ENCODE measurements at places on chromosomes 4 and X.

- no peak for DNase-seq
Measured at GRCh38 chr4:62717154-62717553, 1517.0 kb downstream of the ADGRL3 start.

- no peak for DNase-seq
Measured at GRCh38 chr4:17713779-17714178, 67.6 kb downstream of the FAM184B start.

GRCh38 chr4:47367761-47368160 lies 95.7 kb downstream of the COMMD8 start:
- no peak for DNase-seq

DNA sequence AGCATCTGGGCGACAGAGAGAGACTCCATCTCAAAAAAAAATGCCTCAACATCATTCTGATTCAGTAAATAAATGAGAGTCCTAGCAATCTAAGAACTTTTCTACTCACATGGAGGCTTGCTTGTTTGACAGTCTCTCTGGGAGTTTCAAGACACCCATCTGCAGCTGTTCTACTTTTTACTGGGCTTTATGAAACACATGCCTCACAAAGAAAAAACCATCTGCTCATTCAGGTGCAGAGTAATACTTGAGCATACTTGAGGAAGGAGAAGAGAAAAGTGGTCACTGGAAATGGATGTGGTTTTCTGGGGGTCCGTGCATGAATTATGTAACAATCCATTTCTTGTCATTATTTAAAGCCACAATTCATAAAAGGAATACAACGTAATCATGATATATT lies 87.1 kb upstream of the DDX53 start:
- no peak for DNase-seq

- no peak for DNase-seq
Measured at GRCh38 chr4:120850018-120850599, 72.4 kb downstream of the PRDM5 start.

DNA sequence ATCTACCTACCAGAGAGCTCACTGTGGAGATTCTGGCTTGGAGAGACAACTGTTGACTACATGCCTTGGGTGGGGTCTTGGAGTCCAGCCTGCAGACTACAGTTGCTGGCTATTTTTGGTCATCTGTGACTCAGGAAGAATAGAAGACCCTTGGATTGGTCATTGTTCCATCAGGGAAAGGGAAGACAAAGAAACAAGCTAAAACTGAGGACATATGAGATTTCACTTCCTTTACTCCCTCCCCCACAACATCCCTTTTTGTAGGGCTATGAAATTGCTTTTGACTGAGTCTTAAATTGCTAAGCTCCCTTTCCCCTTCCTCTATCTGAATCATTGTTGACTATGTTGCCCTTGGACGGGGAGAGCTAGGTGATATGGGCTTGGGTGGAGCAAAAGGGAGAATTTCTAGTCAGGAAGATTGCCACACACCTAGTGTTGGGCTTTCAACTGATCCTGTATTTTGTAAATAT lies 11.7 kb downstream of the MSN start:
- peak; percentile 93 for DNase-seq

DNA sequence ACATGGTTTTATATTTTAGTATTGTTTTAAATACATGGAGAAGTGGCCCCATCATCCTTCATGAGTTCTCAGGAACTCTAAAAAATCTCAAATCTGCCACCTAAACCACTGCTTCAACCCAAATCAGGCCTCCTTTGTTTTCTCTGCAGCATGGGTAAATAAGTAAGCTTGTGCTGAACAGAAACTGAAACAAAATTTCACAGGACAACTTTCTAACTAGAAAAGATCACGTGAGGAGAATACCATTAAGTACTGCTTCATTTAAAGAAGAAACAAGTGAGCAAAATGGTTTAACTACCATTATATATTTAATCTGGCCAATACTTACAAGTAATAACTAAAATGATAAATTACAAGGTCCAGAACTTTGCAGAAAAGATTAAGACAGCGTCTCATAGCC lies 2.5 kb downstream of the ARAP2 start:
- DNase-seq: peak; percentile 18

DNA sequence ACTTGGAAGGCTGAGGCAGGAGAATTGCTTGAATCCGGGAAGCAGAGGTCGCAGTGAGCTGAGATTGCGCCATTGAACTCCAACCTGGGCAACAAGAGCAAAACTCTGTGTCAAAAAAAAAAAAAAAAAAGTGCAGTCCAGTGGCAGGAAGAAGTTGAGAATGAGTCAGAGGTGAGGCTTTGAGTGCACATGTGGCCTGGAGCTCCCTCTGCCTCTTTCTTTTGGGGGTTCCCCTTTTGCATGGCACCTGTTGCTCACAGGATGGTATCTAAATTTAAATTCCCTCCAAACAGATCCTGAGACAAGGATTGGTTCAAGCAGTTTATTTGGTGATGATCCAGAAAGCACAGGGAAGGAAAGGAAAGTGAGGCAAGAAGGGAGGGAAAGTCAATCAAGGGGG lies 151.4 kb upstream of the STX18 start:
- peak; percentile 28 for DNase-seq

DNA sequence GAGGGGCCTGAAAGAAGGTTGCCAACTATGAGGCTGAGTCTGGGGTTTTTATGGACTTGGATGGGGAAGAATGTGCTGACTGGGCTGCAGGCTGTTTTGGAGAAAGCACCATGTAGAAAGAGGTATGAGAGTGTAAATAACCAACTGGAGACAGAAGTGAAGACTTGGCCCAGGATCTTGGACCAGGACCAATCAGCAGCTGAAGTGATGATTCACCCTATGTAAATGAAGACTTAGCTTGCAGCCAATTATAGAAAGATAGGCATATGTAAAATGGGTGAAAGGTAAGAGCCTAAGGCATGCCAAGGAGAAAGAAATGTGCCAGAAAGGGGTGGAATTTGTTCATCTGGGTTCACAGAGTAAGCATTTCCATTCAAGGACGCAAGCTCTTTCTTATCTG lies 856.7 kb upstream of the PRKX start:
- peak; percentile 40 for DNase-seq

DNA sequence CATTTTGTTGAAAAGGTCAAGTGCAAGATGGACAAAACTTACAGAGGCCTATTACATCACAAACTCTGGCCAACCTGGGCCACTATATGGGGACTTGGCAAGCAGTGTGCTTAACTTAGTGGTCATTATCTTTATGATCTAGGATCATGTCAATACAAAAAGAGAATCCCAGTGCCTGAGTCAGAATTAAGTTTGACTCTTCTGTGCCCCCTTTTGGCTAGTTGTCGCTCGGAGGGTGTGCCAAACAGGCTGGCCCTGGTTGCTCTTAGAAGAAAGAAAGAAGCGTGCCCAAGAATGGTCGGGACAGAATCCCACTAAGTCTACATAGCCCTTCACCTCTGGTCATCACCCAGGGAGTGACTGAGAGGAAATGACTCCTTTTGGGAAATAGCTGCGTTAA lies 100.1 kb downstream of the EIF4E start:
- peak; percentile 28 for DNase-seq

GRCh38 chrX:130772776-130773143 lies 130.2 kb downstream of the ENOX2 start:
- peak; percentile 38 for DNase-seq

DNA sequence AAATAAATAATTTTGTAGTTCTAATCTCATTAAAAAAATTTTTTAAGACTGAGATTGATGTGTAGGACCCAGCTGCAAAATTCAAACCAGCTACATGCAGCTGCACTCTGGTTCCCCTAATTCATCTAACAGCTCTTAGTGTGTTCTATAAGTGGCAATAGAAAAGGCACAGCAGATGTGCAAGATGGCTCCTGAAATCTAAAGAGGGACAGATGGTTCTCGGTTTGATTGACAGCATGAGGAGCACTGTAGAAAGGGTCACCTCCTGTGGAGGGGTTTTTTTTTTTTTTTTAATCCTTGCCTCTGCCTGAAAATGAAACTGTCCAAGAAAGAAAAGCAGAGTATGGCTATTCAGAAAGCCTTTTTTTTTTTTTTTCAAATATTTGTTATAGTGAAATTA lies 16.9 kb upstream of the OCIAD1 start:
- DNase-seq: no peak

DNA sequence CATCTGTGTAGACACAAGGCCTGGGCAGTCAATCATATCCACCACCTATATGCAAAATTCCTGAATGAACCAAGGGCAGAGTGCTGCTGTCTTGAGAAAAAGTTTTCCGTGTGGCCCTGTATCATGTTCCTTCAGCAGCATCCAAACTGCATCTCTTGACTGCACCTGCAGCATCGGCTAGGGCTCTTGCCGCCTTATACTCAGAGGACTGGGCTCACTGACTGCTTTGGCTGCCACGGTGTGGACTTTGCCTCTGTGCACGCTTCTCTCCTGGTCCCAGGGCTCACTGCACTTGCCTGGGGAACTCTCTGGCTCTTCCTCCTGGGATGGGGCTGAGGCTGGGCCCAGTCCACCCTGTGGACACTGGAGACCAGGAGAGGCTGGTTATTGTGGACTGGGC lies 39.5 kb upstream of the STS start:
- DNase-seq: no peak

- no peak for DNase-seq
Measured at GRCh38 chr4:89247951-89248350, 59.6 kb downstream of the GPRIN3 start.

DNA sequence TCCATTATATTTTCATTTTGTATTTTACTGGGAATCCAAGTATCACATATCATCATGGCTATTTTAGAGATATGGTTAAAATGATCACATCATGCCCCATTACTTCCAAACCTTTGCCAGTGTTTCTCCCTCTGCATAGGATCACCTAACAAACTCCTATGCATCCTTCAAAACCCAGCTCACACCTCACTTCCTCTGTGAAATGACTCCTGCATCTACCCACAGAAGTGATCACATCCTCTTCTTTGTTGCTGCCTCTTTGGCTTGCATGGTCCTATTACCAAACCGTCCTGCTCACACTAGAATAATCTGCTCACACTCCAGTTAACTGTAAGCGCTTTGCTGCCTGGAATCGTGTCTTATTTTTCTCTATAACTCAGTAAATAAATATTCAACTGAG lies 74.7 kb upstream of the C4orf50 start:
- DNase-seq: no peak

DNA sequence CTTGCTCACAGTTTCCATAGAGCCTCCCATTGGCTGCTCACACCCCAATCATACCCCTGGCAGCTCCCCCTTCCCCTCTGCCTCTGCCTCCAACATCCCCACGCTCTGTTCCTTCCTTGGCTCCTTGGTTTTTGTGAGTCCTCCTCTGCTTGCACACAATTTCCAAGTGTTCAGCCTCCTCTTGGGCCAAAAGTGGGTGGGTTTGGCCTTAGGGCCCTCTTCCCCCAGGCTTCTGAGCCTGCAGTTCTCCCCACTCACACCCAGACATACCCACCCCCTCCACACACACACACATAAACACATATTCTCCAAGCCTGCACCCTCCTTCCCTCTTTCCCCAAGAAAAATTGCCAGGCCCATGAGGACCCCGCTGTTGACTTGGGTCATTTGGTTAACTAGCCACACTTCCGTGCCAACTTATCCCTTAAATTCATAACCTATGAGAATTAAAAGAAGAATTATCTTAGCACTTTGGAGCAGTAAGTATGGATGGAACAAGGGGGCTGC lies 4.5 kb downstream of the APLN start:
- DNase-seq: no peak
